Glomerular endothelial cell (primary cell): ENCODE measurements at places on chromosomes 3 and 15.

DNA sequence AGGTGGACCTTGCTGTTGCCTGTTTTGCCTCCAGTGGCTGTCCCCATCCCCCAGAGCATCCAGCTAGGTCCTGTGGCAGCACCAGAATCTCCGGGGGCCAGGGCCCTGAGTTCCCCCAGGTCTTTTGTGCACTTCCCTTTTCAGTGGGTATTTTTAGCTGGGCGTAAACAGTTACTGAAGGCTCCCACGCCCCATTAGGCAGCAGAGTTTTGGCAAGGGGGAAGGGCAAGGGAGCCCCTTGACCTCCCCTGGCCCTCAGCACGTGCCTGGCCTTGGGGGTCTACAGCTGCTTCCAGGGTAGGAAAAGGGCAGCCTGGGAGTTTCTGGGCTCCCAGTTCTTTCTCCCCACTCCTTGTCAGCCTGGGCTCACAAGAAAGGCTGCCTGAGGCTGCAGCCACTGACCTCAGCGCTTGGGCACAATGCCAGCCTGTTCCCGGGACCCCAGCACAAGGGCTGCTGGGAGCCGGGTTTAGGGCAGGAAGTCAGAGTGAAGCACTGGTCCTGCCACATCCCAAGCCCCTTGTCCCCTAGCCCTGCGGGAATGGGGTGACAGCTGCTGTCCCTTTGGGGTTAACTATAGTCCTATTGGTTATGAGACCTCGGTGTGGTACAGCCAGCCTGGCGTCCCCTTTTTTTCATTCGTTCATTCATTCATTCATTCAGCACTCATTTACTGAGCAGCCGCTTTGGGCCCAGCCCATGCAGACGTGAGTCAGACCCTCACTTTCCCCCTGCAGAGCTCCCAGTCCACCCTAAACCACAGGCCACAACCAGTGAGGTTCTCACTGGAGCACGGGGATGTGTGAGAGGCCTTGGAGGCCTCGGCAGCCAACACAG, 8.4 kb downstream of the CSK start:
- no peak for DNase-seq

DNA sequence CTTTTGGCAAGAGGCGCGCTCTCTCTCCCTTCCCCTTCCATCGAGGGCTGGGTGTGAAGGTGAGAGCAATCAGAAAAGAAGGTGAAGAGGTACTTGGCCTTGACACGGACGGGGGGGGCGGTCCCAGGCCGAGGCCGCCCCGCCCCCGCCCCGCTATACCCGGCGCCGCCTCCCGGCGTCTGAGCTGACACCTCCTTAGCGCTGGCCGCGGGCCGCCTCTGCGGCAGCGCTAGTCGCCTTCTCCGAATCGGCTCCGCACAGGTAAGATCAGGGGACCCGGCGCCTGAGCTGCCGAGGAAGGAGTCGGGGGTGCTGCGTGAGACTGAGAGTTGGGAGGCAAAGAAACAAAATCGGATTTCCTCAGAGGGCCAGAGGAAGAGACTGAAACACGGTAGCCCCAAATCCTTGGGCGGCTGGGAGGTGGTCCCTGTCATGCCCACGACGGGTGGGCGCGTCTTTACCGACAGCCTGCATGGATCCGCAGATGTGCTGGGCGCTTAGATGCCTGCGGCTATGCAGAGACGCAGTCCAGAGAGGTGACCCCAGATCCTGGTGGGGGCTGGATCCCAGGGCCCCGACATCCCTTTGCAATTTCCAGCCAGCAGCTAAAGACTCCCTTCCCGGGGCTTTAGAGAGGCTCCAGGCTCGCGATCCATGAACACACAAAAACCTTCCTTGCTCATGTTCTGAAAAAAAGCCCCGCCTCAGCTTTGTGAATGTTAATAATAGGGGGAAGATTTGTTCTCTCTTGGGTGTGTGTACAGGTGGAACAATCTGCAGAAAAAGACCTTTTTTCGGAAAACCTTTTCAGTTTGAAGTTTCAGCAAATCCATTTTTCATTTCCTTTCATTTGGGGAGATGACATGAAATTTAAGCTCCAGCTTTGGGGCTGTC, at the start of gene ENTPD3:
TSS of gene ENTPD3 (plus strand) at position 184 of the 894 bp plus-strand sequence. CDS start 874 bp downstream, outside the sequence.
- no peak for DNase-seq

- DNase-seq: no peak
Observed at GRCh38 chr3:163521261-163521660, 1557.0 kb downstream of the SI start.

GRCh38 chr3:169764882-169765612, at the start of gene TERC:
Gene TERC, minus strand, starts transcription at chr3:169765060.
- DNase-seq: peak; percentile 45

- no peak for DNase-seq
Observed at GRCh38 chr15:34953851-34954250, 15.7 kb downstream of the AQR start.

DNA sequence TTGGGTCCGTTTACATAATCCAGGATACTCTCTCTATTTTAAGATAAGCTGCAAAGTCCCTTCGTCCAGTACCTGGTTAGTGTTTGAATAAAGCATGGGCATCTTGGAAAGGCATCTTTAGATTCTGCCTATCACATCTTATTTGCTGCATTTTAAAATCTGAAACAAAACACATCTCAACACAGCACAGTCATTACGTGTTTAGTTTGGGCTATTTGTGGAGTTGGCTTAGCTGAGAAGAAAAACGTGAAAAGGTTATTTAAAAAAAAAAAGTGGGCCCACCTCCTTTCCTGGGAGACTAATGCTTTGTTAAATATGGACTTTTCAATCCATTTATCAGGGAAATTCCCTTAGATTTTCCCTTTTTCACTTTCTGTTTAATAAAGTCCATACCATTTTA, 174.5 kb upstream of the WNT5A start:
- DNase-seq: no peak

DNA sequence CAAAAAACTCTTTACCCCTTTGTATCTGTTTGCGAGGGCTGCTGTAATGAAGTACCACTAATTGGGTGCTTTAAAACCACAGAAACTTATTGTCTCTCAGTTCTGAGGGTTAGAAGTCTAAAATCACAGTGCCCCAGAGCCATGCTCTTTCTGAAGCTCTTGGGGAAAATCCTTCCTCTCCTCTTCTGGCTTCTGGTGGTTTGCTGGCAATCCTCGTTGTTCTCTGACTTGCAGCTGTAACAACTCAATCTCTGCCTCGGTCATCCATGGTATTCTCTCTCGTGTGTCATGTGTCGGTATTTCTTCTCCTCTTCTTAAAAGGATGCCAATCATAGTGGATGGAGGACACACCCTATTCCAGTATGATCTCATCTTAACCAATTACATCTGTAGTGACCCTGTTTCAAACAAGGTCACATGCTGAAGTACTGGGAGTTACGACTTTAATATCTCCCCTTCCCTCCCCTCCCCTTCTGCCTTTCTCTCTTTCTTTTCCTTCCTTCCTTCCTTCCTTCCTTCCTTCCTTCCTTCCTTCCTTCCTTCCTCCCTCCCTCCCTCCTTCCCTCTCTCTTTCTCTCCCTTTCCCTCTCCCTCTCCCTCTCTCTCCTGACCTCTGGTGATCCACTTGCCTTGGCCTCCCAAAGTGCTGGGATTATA, 6.5 kb upstream of the ARL8B start:
- no peak for DNase-seq

DNA sequence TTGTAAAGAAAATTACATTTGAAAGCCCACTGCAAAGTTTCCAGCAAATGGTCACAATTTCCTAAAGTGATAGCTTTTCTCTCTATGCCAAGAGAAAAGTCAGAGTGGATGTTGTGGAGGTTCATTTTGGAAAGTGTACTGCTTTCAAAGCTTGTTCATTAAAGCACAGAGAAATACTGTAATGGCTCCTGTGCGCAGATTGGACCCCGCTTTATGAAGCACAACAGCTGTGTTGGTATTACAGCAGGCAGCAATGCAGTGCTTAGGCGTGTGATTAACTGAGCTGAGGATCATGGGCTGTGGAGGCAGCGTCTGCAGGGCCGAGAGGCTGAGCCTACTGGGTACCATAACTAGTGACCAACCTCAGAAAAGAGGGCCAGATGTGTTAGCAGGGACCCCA, 478.4 kb upstream of the CFAP20DC start:
- DNase-seq: no peak

DNA sequence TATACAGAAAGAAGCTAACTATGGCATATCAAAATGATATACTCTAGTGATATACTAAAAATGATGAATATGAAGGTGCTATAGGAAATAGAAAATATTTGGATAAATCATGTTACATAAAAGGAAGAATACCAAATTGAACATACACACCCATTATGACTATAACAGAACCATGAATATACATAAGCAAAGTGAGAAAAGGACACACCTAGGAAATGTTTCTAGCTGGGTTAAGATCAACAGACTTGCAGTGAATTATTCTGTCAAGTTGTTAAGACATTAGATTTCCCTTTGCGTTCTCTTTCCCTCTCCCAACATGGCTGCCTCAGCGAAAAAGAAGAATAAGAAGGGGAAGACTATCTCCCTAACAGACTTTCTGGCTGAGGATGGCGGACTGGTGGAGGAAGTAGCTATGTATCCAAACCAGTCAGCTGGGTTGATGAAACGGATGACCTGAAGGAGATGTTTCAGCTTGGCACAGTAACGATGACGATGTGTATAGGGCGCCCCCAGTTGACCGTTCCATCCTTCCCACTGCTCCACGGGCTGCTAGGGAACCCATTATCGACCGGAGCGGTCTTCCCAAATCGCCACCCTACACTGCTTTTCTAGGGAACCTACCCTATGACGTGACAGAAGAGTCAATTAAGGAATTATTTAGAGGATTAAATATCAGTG, 20.2 kb upstream of the PARP14 start:
- no peak for DNase-seq

DNA sequence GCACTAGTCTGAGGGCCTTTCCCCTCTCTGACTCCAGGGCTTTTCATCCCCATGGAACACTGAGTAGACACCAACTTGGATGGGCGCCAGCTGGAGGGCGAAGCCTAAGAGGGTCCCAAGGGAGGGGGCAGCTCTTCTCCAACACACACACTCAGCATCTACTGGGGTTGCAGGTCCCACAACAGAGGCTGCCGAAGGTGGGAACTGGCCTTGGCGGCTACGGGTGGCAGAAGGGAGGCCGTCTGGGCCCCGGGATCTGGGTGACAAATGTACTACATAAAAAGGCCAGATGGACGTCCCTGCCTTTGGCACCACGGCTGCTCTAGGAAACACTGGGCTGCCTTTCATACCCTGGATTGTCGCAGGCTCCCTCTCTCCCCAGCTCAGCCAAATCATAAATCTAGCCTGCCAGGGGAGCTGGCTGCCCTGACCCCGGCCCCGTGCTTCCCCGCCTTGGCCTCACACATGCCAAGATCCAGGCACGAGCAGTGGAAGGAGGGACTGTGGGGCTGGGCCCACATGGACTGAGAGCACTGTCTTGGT, 31.5 kb downstream of the SEMA5B start:
- no peak for DNase-seq
